ENCODE measurements at places on chromosomes 12 and 14. TPM values are rescaled to one million over a fixed set of nuclear protein-coding genes. Genes with fewer than 3 reads are reported as not detected.

DNA sequence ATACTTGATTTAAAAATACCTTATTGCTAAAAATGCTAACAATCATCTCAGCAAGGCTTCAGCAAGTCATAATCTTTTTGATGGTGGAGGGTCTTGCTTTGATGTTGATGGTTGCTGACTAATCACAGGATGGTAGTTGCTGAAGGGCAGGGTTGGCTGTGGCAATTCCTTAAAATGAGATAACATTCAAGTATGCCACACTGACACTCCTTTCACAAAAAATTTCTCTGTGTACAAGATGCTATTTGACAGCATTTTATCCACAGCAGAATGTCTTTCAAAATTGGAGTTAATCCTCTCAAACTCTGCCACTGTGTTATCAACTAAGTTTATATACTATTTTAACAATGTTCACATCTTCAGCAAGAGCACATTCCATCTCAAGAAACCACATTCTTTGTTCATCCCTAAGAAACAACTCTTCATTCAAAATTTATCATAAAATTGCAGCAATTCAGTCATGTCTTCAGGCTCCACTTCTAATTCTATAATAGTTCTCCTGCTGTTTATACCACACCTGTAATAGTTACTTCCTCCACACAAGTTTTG lies 16.1 kb downstream of the SCAF11 start:
- no peak for ATAC-seq

GRCh38 chr14:61561657-61562276 lies 133.5 kb upstream of the HIF1A start:
- ATAC-seq = no peak

DNA sequence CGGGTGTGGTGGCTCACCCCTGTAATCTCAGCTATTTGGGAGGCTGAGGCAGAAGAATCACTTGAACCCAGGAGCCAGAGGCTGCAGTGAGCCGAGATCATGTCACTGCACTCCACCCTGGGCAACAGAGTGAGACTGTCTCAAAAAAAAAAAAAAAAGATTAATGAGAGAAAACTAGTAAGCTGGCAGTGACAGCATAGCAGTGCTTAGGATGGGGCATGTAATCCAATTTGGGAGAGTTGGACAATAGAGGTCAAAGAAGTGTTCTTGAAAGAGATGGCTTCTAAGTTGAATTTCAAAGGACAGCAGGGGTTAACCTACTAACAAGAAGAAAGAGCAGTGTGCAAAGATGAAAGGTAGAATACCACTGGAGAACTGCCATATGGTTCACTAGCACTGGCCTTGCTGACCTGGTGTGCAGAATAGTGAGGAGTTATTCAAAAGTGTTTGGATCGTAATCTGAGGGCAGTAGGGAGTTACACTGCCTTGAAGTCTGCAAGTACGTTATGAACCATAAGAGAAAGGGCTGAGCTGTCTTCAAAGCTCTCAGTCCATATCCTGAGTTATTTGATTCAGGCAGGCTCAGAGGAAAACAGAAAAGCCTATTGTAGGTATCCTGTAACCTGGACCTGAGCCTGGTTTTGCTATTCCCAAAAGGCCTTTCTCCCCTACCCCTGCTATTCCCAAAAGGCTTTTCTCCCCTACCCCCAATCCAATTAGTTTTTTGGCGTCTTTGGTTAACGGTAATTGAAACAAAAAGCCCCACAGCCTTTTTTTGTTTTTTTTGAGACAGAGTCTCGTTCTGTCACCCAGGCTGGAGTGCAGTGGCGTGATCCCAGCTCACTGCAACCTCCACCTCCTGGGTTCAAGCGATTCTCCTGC lies 3.4 kb downstream of the XPOT start:
- ATAC-seq = no peak

DNA sequence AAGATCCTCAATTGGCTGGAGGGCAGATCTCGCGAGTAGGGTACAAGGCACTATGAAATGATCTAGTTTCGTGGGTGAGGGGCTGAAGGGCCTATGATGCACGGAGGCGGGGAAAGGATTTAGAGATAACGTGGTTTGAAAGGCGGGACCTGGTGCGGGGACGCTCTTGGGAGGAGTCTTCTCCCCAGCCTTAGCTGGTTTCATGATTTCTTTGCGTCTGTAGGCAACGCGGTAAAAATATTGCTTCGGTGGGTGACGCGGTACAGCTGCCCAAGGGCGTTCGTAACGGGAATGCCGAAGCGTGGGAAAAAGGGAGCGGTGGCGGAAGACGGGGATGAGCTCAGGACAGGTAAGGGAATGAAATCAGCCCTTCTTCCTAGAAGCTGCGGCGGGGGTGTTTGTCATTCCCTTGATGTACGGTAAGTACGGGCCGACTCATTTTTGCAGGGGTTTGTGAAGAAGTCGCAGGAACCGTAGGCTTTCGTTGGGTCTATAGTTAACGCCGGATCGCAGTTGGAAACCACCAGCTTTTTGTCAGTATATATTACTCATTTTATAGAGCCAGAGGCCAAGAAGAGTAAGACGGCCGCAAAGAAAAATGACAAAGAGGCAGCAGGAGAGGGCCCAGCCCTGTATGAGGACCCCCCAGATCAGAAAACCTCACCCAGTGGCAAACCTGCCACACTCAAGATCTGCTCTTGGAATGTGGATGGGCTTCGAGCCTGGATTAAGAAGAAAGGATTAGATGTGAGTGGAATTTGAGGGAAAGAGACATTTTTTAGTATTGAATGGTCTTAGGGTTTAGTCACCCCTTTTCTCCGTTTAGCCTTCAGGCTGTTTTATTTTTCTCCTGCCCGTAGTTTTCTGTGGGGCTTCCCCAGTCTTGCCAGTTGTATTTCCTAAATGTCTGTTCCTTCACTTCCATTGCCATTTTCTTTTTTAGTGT lies 602 bp downstream of the APEX1 start:
- ATAC-seq = peak; percentile 67

GRCh38 chr12:11433664-11434063 lies 38.3 kb upstream of the PRB2 start:
- ATAC-seq = no peak

DNA sequence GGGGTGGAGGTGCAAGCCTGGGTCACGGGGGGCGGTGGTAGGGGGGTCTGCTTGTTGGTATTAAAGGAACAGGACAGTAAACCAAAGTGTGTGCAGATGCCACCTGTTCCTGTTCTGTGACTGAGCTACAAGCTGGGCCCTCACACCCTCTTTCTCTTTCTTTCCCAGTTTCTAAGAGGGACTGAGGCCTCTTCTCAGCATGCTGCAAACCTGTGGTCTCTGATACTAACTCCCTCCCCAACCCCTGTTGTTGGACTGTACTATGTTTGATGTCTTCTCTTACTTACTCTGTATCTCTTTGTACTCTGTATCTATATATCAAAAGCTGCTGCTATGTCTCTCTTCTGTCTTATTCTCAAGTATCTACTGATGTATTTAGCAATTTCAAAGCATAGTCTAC lies 6.9 kb upstream of the PIP4K2C start:
- no peak for ATAC-seq

- no peak for ATAC-seq
Measured at GRCh38 chr12:65368055-65368454, 89.6 kb downstream of the MSRB3 start.

GRCh38 chr12:108683906-108684556 lies 47.3 kb downstream of the CORO1C start:
- no peak for ATAC-seq

DNA sequence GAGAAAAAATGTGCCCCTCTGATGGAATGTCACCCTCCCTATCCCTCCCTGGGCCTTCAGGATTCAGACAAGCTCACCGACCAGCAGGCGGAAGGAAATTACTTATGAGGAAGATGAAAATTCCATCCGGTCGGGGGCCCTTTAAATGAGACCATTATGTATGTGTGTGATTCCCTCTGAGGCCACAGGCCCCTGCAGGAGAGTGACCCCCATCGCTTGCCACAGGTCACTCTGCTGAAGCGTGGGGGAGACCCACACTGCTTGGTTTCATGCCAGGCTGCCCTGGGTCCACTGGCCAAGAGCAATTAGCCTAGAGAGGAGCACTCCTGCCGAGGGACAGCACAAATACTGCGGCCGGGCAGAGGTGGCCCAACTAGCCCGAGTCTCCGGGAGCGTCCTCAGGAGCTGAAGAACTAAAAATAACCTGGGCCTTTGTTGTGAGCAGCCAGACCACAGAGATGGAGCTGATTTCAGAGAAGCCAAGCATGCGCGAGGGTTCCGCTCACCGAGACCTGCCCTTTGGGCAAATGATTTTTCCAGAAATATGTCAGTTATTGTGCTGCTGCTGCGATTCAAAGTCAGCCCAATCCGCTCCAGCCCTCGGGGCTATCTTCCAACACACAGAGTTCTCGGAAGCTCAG lies 276.4 kb downstream of the DPF3 start:
- ATAC-seq = no peak

NTF3 gene
- total RNA-seq = not detected

EGLN3 gene
- total RNA-seq = 22.7 TPM

SLC25A47 gene
- not detected for total RNA-seq

SLCO1C1 gene
- not detected for total RNA-seq

Measured in activated T-helper 17 cell treated with anti-CD3 and anti-CD28 coated beads, Interleukin-2, amount 50 U/mL, for 72 hours (primary cell).